A172 (cell line): ENCODE measurements at places on chromosomes 16 and 17.

- DNase-seq: no peak
Observed at GRCh38 chr17:79154446-79154845, 79.8 kb downstream of the ENGASE start.

DNA sequence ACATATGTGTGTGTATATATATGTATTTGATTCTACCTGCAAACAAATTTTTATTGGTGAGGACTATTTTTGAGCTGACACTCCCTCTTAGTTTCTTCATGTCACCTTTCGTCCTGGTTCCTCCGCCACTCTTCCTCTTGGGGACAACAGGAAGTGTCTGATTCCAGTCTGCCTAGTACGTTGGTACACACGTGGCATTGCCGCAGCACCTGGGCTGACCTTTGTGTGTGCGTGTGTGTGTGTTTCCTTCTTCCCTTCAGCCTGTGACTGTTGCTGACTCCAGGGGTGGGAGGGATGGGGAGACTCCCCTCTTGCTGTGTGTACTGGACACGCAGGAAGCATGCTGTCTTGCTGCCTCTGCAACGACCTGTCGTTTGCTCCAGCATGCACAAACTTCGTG is 29.4 kb upstream of the CACNG5 start:
- no peak for DNase-seq

DNA sequence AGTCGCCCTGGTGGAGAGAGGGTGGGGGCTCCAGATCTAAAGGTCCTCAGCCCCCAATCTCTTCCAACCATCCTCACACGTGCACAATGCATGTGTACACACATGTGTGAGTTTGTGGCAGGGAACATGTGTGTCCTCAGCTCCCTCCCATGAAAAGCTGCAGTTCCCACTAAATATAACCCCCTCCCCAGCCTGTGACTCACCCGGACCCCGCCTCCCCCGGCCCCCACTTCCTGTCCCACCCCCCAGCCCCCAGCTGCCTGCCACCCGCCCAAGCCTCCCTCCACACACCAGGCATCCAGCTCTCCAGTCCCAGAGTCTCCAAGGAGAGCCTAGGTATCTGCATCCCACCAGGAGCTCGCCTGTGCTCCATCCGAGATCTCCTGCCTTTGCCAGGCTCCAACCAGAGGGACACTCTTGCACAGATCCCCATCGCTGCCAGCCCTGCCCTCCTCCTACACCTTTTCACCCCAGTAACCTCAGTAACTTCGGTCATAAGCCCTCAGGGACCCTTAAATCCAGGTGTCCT is 3.9 kb downstream of the DLG4 start:
- no peak for DNase-seq

GRCh38 chr16:6558661-6559060 is 774.0 kb upstream of the RBFOX1 start:
- DNase-seq: no peak

GRCh38 chr16:26645614-26646013 is 421.1 kb upstream of the C16orf82 start:
- DNase-seq: no peak

DNA sequence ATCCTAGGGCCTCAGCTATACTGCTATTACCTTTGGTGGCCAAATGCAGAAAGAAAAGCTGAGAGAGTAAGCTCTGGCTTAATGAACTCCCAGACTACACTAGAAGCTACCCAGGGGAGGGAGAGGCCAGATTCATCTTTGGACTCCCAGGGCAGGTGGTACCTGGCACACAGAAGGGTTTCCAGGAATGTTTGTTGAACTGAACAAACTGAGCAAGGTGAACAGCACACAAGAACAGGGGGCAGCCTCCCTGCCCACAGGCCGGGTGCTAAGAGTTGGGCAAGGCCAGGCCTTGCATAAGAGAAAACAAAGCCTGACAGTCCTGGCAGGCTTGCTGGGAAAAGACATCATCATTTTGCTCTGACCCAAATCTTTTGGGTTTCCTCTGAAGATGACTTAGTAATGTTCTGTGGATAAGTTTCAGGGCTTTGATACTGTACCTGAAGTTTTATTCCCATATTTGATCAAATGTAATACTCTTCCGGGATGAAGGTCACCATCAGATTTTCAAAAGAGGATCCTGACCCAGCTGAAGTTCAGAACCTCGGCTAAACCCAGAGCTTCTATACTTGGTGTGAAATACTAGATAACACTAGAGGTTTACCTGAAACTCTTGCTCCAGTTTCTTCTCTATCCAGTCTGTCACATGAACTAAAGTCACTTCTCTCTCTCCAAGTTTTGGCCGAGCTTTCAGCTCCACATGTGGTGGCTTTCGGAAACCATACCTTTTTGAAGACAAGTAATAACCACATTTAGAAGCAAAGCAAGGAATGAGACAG is 20.5 kb upstream of the ERN1 start:
- DNase-seq: no peak

- DNase-seq: no peak
Observed at GRCh38 chr17:79411419-79411818, 199.4 kb downstream of the RBFOX3 start.

DNA sequence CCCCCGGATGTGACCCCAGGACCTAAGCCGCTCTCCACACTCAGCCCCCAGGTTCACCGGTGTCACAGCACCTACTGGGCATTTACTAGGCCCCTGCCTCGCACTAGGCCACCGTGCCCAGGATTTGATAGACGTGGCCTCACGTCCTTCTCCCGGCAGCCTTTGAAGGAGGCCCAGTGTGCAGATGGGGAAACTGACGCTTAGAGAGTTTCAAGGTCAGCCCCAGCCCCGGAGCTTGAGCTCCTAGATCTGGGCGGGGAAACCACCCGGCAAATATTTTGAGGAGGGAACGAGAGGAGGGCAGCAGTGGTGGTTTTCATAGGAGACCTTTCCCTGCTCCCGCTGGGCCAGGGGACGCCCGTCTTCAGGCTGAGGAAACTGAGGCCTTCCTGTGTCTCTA is 10.3 kb downstream of the ZFPM1 start:
- DNase-seq: no peak

DNA sequence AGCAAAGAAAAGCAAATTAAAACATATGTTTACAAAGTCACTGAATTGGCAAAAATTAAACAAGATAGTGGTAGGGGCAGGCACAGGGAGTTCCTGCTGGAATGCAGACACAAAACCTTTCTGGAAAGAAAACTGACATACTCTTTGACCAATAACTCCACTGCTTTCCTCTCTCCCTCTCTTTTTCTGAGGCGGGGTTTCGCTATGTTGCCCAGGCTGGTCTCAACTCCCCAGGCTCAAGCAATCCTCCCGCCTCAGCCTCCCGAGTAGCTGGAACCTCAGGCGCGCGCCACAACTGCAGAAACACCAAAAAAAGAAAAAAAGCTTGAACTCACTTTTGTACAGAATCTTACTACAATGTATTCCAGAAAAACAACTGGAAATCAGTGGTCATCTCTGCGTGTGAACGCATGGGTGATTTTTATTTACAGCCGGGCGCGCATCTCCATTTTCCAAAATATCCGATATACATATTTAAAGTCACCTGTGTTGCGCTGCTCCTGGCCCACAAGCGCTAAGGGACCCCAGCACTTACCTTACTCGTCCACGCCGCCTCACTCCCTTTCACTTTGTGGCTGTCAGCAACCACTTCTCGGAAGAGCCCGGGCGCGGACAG is 480 bp downstream of the TXNL4B start:
- peak; percentile 75 for DNase-seq

DNA sequence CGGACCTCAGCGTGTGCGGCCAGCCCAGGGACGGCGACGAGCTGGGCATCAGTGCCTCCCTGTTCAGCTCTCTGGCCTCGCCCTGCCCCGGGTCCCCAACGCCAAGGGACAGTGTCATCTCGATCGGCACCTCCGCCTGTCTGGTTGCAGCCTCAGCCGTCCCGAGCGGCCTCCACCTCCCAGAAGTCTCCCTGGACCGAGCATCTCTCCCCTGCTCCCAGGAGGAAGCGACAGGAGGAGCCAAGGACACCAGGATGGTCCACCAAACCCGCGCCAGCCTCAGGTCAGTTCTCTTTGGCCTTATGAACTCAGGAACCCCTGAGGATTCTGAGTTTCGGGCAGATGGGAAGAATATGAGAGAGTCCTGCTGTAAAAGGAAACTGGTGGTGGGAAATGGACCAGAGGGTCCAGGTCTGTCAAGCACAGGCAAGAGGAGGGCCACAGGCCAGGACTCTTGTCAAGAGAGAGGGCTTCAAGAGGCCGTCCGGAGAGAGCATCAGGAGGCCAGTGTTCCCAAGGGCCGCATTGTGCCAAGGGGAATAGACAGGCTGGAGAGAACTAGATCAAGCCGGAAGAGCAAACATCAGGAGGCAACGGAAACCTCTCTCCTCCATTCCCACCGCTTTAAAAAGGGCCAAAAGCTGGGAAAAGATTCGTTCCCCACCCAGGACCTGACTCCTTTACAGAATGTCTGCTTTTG is 825 bp downstream of the HASPIN start:
- no peak for DNase-seq

- DNase-seq: no peak
Observed at GRCh38 chr17:11221721-11222120, 19.3 kb upstream of the SHISA6 start.

- DNase-seq: peak; percentile 89
Observed at GRCh38 chr17:39238311-39238972, 12.7 kb upstream of the STAC2 start.

GRCh38 chr17:32523827-32524552 is 37.2 kb downstream of the CDK5R1 start:
- no peak for DNase-seq

GRCh38 chr17:79244665-79245064 is 170.0 kb downstream of the ENGASE start:
- DNase-seq: no peak

DNA sequence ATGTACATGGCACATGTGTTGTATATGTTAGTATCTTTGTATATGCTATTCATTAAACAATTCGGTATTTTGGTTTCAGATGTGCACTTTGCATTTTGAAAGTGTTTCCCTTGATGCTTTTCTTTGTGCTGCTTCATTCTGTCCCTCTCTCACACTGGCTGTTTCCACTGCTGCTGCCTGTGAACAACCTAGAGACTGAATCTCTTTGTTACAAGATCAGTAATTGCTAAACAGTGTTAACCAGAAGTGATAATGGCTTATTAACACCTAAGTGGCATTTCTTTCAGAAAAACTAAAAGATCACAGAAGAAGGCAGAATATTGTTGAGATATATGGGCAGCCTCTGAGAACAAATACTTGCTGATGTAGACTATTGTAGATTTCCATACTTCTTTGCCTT is 84.7 kb downstream of the KIF2B start:
- DNase-seq: no peak

DNA sequence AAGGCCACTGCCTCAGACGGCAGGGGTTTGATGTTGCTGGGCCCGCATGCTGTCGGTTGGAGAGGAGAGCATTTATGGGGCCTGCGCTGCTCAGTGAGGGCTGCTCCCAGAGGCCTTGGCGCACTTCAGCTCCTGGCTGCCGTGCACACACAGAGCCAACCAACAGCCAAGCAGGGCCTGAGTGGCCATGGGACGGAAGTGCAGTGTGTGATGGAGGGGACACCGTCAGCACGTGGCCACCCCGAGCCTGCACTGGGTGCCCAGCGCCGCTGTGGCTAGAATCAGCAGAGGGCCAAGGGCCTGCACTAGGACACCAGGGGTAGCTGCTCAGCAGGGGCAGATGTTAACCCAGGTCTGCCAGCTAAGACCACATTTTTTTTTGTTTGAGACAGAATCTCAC is 21.8 kb downstream of the KLHL36 start:
- no peak for DNase-seq

DNA sequence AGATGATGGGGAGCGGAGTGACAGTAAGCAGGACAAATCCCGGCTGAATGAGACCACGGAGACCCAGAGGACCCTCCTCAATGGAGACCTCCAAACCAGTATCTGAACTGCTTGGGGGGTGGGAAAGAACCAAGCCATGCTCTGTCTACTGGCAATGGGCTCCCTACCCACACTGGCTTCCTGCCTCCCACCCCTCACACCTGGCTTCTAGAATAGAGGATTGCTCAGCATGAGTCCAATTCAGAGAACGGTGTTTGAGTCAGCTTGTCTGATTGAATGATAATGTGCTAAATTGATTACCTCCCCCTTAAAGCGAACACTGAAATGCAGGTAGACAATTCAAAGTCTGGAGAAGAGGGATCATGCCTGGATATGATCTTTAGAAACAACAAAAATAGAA is 5.5 kb downstream of the SSTR2 start:
- no peak for DNase-seq

- no peak for DNase-seq
Observed at GRCh38 chr17:29615492-29616299, 7.0 kb downstream of the CORO6 start.

DNA sequence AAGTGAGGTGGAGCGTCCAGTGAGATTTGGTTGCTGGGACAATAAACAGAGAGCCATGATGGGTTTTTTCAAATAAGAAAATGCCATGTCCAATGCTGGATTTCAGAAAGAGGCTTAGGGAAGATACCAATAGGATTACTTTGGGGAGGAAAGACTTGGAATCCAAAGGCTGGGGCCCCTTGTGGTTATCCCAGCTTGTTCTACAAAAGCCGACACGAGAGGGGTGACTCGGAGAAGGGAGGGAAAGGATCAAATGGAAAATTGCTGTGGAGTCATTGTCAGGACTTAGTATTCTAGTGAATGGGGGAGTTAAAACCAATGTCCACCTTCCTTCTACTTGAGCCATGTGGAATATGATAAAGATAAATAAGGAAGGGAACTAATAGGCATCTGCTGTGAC is 305.5 kb downstream of the SOX9 start:
- DNase-seq: no peak

DNA sequence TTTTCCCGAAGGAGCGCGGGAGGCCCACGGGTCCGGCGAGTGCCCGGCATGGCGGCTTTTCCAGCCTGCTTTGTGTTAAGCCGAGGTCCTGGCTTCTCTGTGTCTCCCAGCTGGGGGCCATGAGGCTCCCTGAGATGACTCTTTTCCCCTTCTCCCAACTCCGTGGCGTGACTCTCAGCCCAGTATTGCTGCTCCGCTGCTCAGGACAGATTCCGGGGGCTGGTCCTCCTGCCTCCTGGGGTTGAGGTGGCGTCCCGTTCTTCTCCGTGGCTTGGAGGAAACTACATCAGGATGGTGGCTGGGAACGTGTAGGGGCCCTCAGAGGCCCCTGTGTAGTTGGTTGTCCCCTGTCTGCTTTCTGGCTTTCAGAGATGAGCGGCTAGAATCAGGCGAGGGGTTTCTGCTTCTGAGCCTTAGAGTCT is 951 bp downstream of the GPS1 start:
- DNase-seq: no peak

DNA sequence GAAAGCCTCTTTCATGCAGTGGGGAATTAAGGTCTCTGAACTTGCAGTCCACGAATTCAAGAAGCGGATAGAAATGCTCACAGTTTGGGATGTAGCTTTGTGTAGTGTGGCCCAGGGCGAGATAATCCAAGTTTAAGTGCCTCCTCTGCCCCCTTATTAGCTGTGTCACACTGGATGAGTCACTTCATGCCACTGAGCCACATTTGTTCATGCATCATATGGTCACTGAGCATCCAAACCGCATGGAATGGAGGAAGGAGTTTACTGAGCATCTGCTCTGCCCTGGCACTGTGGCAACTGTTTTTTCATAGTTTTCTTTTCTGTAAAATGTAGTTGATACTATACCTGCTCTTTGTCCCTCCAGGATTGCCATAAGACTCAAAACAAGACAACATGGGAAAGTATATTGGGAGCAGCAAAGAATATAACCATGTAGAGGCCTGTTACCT is 15.1 kb upstream of the DHX8 start:
- peak; percentile 90 for DNase-seq
